Activated effector memory CD4-positive, alpha-beta T cell treated with Interleukin-2 at 50 U/mL for 16 hours (primary cell): ENCODE measurements at places on chromosomes 6 and 20.

DNA sequence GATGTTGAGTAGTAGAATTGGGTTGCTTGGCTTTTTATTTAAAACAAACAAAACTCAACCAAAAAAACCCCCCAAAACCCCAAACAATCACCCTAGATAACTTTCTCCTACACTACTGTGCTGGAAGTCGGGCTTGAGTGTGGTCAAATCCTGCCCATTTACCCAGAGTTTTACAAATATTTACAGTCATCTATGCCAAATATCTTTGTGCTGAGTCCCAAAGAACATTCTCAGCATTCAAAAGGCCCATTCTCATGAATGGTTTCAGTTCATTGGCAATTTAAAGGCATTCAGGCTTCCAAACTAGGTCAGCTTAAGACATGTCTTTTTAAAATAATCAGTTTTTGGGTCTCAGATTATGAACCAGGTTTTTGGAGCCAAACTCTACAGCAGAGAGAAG lies 1.8 kb downstream of the RNF144B start:
- DNase-seq, result no peak

DNA sequence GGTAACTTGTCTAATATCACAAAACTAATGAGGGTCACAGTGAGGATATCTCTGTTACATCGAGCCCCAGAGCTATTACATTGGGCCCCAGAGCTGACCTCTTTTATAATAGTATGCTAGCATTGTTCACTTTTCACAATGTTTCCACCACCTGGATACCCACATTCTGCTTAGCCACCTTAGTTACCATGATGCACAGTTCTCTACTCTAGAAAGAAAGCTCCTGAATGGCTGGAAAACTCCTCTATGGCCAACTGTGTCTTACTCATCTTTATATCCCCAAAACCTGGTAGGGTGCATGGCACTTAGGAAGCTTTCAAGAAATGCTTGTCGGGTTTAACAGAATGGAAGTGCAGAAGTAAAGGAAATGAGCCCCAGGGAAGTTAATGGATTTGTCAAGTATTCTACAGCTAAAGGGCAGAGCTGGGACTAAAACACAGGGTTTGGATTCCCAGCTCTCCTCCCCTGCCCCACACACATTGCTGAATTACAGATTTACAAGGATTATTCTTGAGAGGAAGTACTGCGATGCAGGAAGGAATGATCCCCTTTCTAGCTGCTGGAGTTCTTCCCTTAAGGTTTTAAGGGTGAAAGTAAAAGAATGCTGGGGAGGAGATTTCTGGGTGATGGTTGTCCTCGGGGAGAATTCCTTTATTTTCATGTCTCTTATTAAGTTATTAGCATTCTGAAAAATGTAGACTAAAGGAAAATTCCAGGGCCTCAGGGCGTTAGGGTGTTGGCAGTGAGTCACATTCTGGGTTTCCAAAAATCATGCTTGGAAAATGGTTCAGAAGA lies 16.1 kb upstream of the HINT3 start:
- DNase-seq, result no peak

GRCh38 chr6:148404456-148405054 lies 61.9 kb downstream of the SASH1 start:
- DNase-seq, result no peak

GRCh38 chr6:81381382-81381916 lies 371.0 kb downstream of the TENT5A start:
- no peak for DNase-seq

GRCh38 chr20:17295991-17296390 lies 69.2 kb downstream of the PCSK2 start:
- DNase-seq, result no peak

DNA sequence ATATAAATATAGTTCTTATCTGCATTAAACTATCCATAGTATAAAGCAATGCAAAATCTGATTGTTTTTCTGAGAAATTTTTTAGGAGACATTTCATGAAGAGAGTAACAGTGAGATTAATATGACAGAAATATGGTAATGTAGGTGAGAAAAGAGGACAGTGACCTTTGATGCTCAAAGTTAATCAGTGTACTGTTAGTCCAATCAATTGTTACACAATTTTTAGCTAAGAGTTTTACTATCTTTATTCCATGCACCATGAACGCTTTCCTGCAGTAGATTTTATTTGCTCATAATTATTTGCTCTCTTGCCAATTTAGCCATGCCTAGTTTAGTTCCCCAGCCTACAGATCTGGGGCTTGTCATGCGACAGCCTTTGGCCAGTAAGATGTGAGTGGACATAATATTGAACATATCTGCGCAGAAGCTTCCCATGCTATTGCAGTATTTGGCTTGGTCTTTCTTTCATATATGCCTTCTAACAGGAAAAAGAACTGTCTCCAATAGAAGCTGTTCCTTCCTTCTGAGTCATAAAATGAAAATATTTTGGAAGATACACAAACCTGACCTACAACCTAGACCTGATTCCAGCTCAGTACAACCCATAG lies 38.7 kb downstream of the FKBP1C start:
- DNase-seq, result no peak

- DNase-seq, result no peak
Observed at GRCh38 chr6:73774311-73774774, 78.3 kb downstream of the CD109 start.

GRCh38 chr6:116019428-116019827 lies 41.3 kb downstream of the FRK start:
- no peak for DNase-seq
